ENCODE measurements at places on chromosomes 4 and X.

- DNase-seq: no peak
These were observed 5.0 kb upstream of the ADGRL3 start for GRCh38 chr4:61195101-61195500.

GRCh38 chr4:162061214-162061613 is 102.6 kb downstream of the FSTL5 start:
- DNase-seq: no peak

DNA sequence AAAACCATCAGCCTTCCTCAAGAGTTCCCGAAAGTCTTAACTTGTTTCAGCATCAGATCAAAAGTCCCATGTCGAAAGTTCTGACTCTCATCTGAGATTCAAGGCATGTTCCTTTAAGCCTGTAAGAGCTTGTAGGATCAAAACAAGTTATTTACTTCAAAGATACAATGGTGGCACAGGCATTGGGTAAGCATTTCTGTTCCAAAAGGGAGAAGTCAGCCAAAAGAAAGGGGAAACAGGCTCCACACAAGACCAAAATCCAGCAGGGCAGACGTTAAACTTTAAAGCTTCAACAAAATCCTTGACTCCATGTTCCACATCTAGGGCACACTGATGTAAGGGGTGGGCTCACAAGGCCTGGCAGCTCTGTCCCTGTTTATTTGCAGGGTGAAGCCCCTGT is 91.7 kb downstream of the FHDC1 start:
- no peak for DNase-seq

GRCh38 chr4:173181848-173182247 is 13.2 kb downstream of the GALNT7 start:
- no peak for DNase-seq

- no peak for DNase-seq
These were observed 15.3 kb downstream of the TMEM131L start for GRCh38 chr4:153481478-153481877.

DNA sequence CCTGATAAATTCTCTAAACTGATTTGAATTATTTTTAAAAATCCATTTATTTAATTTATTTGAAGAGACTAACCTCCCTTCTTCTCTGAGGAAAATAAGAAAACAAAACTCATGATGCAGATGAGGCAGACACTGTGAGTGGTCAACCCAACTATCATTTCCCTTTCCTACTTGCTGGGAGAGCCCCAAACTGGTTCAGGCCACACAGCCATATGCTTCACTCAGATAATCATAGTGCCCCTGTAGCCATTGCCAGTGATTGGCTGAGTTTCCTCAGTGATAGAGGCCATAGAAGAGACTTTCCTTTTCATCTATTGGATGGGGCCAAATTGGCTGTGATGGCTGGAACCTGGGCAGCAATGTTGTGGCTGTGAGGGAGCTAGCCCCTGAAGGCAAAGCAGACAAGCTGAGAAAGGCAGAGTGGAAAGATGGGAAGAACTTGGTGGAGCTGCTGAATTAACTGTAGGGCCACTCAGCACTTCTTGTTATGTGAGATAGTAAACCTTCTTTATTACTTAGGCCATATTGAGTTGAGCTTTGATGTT is 49.8 kb downstream of the RAB33B start:
- DNase-seq: no peak
